ENCODE measurements at places on chromosomes 3 and 15. TPM values are rescaled to one million over a fixed set of nuclear protein-coding genes. Genes with fewer than 3 reads are reported as not detected.

NCK1 gene
- total RNA-seq: 23.2 TPM

SUSD5 gene
- total RNA-seq: 2.3 TPM

NLGN1 gene
- not detected for total RNA-seq

MAPKAPK3 gene
- total RNA-seq: 20.7 TPM

ANKRD34C gene
- not detected for total RNA-seq

USP8 gene
- 53.1 TPM for total RNA-seq

LRRC58 gene
- 13.1 TPM for total RNA-seq

FSD2 gene
- 0.13 TPM for total RNA-seq

ABHD5 gene
- 20.3 TPM for total RNA-seq

FBXO40 gene
- not detected for total RNA-seq

SCN11A gene
- total RNA-seq: not detected

PCNP gene
- total RNA-seq: 103 TPM

RARB gene
- 8.8 TPM for total RNA-seq

LPP gene
- total RNA-seq: 5.2 TPM

CILP gene
- 0.07 TPM for total RNA-seq

OXNAD1 gene
- 11.0 TPM for total RNA-seq

ZNF662 gene
- total RNA-seq: not detected

RAB11A gene
- total RNA-seq: 374 TPM

GOLGA6D gene
- not detected for total RNA-seq

CHAC1 gene
- total RNA-seq: 5.5 TPM

CLRN1 gene
- total RNA-seq: not detected

NANOGP8 gene
- total RNA-seq: not detected

C2CD4B gene
- total RNA-seq: not detected

MRAS gene
- 10.2 TPM for total RNA-seq

UNC13C gene
- not detected for total RNA-seq

CACNA1D gene
- 0.58 TPM for total RNA-seq

EEFSEC gene
- total RNA-seq: 9.5 TPM

TRPM1 gene
- not detected for total RNA-seq

RPL32 gene
- total RNA-seq: 2,286 TPM

USP50 gene
- total RNA-seq: not detected

ACKR2 gene
- not detected for total RNA-seq

XCR1 gene
- not detected for total RNA-seq

PRRT3 gene
- 0.66 TPM for total RNA-seq

TM4SF4 gene
- total RNA-seq: 40.4 TPM

ACOX2 gene
- 8.8 TPM for total RNA-seq

CCR1 gene
- not detected for total RNA-seq

IGDCC3 gene
- 0.19 TPM for total RNA-seq

CYP8B1 gene
- total RNA-seq: not detected

Data from A549 treated with ZK216348 at 1 μM for 4 hours (cell line).